ENCODE measurements at places on chromosomes 3 and 15. TPM values are rescaled to one million over a fixed set of nuclear protein-coding genes. Genes with fewer than 3 reads are reported as not detected.

Gene ACKR2
- 1.2 TPM for total RNA-seq

Gene EFCC1
- total RNA-seq: 0.32 TPM

Gene CHDH
- 2.3 TPM for total RNA-seq

Gene SPTBN5
- total RNA-seq: 1.8 TPM

Gene AGBL1
- not detected for total RNA-seq

DNA sequence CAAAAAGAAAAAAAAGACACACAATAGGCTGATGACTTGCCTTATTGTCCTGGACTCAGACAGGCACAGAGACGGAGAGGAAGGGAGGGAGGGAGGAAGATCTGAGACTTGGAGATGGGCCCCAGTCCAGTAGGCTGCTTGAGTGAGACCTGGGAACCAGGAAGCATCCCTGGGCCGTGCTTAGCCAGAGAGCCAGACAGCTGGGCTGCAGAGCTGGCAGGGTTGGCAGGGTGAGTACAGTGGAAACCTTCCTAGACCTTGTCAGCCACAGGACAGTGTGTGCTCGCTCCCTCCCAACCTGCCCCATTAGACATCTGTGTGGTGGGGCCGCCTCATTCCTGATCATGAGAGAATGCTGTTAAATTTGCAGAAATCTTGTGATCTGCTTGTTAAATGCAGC, 107.9 kb upstream of the ALDH1A3 start:
- no peaks in the 10 kb centered on the region for H3K4me1 ChIP-seq
- H3K27ac ChIP-seq: no peak overlapping the region
- peaks cover 13% of the 10 kb centered on the region for H3K27me3 ChIP-seq
- DNase-seq: no peak
- no peaks in the 10 kb centered on the region for H3K36me3 ChIP-seq

GRCh38 chr3:127037418-127037841, 54.5 kb downstream of the PLXNA1 start:
- no peak overlapping the region for H3K27ac ChIP-seq
- H3K4me1 ChIP-seq: no peaks in the 10 kb centered on the region
- DNase-seq: no peak
- peaks cover 2% of the 10 kb centered on the region for H3K36me3 ChIP-seq
- no peaks in the 10 kb centered on the region for H3K27me3 ChIP-seq

DNA sequence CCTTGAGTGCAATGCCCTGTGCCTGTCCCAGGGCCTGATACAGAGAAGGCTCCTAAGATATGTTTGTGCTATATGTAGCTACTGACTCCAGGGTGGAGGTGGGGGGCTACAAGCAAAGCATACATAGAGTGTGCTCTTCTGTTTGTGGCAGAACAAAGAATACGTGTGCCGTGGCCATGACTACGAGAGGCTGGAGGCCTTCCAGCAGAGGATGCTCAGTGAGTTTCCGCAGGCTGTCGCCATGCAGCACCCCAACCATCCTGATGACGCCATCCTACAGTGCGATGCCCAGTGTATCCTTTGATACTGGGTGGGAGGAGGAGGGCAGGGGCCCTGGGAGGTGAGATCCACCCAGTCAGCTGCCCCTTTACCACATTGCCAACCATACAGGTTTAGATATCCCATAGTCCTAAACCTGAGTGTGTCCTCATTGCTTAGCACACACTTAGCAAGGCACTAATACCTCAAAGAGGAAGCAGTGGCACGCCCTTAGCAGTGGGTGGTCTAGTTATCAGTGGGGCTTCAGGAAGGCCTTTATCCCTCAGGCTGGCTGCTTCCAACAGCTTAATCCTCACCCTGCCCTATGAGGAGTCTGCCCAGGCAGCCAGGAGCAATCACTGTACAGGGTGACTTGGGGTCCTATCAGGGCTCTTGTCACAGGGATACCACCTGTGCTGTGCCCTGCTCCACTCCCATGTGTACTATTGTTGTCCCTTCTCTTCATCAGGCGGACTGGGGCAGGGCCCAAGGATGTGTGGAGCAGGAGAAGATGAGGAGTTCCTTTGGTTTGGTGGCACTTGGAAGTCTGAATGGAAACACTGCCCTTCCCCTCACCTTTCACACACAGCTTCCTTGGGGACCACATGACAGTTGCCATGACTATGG, 30.1 kb upstream of the MANF start:
- no peak overlapping the region for H3K27ac ChIP-seq
- no peak overlapping the region for H3K4me3 ChIP-seq
- no peaks in the 10 kb centered on the region for H3K4me1 ChIP-seq
- H3K36me3 ChIP-seq: no peaks in the 10 kb centered on the region
- H3K27me3 ChIP-seq: no peaks in the 10 kb centered on the region

DNA sequence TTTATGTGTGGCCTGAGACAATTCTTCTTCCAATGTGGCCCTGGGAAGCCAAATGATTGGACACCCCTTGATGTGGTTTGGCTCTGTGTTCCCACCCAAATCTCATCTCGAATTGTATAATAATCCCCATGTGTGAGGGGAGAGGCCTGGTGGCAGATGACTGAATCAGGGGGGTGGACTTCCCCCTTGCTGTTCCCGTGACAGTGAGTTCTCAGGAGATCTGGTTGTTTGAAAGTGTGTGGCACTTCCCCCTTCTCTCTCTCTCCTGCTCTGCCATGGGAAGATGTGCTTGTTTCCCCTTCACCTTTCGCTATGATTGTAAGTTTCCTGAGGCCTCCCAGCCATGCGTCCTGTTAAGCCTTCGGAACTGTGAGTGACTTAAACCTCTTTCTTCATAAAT, 60.1 kb upstream of the PARL start:
- H3K4me3 ChIP-seq: no peak overlapping the region
- no peak for DNase-seq
- H3K4me1 ChIP-seq: no peaks in the 10 kb centered on the region

DNA sequence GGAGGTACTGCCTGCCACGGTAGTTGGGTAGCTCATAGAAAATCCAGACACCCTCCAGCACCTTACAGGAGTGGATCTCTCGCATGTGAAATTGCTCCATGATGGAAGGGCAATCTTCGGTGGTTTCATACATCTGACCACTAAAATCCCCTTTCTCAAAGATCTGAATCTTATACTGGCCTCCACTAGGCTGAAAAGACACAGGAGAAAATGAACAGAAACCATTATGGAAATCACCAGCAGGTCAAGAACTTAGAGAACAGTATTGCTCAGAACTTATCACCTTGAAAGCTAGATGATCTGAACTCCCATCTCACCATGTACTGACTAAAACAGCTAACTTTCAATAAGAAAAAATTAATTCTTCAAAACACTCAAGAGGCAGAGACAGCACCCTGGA, 5.4 kb downstream of the CRYGS start:
- no peaks in the 10 kb centered on the region for H3K36me3 ChIP-seq
- H3K4me1 ChIP-seq: peaks cover 14% of the 10 kb centered on the region
- no peaks in the 10 kb centered on the region for H3K27me3 ChIP-seq
- H3K27ac ChIP-seq: no peak overlapping the region
- no peak for DNase-seq
- no peak overlapping the region for H3K4me3 ChIP-seq

DNA sequence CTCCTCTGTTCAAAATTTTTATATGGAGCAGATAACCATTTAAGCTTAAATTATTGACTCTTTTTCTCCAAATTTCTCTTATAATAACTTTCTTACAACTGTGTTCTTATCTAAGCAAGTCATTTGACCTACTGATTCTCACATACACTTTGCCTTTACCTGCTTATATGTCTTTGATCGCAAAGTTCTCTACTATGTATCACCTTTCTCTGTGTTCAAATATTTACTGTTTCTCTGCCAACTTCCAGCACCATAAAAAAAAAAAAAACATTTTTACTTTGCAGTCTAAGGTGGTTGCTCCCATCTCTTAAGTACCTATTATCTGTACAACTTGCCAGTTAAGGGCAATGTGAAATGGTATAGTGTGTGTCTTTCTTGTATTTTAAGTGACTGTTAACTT, 100.8 kb upstream of the DPH6 start:
- no peaks in the 10 kb centered on the region for H3K4me1 ChIP-seq
- H3K36me3 ChIP-seq: no peaks in the 10 kb centered on the region
- H3K27ac ChIP-seq: no peak overlapping the region
- H3K4me3 ChIP-seq: no peak overlapping the region

DNA sequence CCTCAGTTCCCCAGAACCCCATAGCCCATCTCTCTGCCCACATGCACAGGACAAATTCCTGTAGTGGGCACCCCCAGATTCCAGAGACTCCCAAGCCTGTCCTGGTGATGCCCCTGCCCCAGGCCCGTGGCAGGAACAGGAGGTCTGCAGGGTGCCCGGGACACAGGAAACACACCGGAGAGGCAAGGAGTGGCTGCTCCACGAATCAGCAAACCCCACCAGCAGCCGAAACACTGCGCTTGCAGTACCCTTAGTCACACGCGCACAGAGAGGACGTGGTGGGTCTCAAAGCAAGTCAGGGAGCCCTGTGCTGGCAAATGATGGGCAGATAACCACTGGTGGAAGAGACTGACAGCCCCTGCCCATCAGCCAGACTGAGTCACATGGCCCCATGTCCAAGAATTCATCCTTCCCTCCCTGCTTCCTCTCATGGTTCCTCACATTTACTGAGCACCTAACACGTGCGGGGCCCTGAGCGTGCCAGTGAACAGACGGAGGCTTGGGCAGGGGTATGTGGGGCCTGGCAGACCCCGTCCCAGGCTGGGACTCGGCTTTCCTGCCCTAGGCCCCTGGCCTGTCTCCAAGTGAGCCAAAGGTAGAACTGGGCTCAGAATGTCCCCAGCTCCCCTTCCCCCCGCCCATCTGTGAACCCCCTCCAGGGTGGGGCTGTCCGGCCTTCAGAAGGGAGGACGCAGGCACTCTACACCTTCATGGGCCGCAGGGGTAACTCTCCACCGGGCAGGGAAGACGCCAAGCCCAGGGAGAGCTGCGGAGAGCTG, 130.4 kb upstream of the IQSEC1 start:
- peaks cover 3% of the 10 kb centered on the region for H3K4me1 ChIP-seq
- no peak overlapping the region for H3K27ac ChIP-seq
- H3K36me3 ChIP-seq: no peaks in the 10 kb centered on the region
- no peak overlapping the region for H3K4me3 ChIP-seq
- peaks cover 4% of the 10 kb centered on the region for H3K27me3 ChIP-seq

GRCh38 chr15:59532770-59533379, 78.7 kb upstream of the GCNT3 start:
- no peaks in the 10 kb centered on the region for H3K27me3 ChIP-seq
- no peaks in the 10 kb centered on the region for H3K4me1 ChIP-seq
- no peak overlapping the region for H3K27ac ChIP-seq
- no peaks in the 10 kb centered on the region for H3K36me3 ChIP-seq
- H3K4me3 ChIP-seq: no peak overlapping the region
- no peak for DNase-seq

GRCh38 chr3:184154885-184155643, at the start of gene DVL3:
Gene DVL3, plus strand, starts transcription at chr3:184155377. Its CDS starts 259 bp downstream, at chr3:184155636.
- DNase-seq: no peak
- peaks cover 23% of the 10 kb centered on the region for H3K4me1 ChIP-seq
- H3K36me3 ChIP-seq: no peaks in the 10 kb centered on the region
- peak within 1 kb of the TSS; percentile 57 for H3K27ac ChIP-seq
- no peaks in the 10 kb centered on the region for H3K27me3 ChIP-seq

GRCh38 chr3:195717416-195717815, 3.4 kb upstream of the MUC20 start:
- H3K27me3 ChIP-seq: no peaks in the 10 kb centered on the region
- no peak overlapping the region for H3K4me3 ChIP-seq
- H3K4me1 ChIP-seq: peaks cover 3% of the 10 kb centered on the region
- DNase-seq: no peak

DNA sequence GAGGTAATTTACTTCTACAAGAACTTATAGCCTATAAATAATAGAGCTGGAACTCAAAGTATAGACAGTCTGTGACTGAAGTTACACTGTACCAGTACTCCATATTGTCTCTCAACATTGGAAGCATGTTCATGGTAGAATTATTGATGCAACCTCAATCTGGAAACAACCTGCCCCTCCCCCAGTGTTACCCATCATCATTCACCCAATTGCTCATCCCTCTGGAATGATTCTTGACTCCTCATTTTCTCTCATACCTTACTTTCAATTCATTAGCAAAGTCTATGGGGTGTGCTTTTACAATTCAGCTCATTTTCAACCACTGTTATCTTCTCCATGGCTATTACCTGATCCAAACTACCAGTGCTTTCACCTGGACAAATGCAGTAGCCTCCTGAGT, 151.7 kb downstream of the CPNE4 start:
- peaks cover 4% of the 10 kb centered on the region for H3K27me3 ChIP-seq
- no peak overlapping the region for H3K4me3 ChIP-seq
- no peaks in the 10 kb centered on the region for H3K36me3 ChIP-seq
- H3K4me1 ChIP-seq: no peaks in the 10 kb centered on the region

All from T-cell (primary cell).